Calu3 (cell line): ENCODE measurements at places on chromosomes 2 and 18.
A peak's percentile ranks its signal among the peaks of the same experiment; 100 is the strongest.

GRCh38 chr2:25972049-25972823 is 10.1 kb downstream of the KIF3C start:
- no peak for DNase-seq

GRCh38 chr2:48529676-48530032 is 300 bp upstream of the STON1 start:
- no peak for DNase-seq

DNA sequence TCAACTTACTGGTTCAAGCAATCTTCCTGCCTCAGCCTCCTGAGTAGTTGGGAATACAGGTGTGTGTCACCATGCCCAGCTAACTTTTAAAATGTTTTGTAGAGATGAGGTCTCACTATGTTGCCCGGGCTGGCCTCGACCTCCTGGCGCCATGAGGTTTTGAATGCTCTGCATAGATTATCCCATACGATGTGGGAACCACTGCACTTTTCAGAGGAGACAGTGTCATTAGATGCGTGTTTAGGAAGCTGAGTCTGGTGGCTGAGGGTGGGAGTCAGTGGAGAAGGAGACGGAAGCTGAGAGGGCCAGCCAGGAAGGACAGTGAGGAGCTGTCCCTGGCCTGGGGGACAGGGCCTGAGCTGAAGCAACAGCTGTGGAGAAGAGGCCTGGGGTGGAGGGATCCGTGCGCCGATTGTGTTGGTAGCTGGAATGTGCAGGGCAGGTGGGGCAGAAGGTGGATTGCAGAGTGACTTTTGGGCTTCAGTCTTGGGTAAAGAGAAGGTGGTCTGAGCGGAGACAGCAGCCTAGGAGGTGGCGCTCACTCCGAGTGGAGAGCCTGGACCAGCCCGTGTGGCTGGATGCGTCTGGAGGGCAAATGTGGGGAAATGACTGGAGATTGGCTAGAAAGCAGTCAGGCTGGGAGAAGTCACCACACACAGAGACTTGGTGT is 68.0 kb downstream of the LDLRAD4 start:
- no peak for DNase-seq

DNA sequence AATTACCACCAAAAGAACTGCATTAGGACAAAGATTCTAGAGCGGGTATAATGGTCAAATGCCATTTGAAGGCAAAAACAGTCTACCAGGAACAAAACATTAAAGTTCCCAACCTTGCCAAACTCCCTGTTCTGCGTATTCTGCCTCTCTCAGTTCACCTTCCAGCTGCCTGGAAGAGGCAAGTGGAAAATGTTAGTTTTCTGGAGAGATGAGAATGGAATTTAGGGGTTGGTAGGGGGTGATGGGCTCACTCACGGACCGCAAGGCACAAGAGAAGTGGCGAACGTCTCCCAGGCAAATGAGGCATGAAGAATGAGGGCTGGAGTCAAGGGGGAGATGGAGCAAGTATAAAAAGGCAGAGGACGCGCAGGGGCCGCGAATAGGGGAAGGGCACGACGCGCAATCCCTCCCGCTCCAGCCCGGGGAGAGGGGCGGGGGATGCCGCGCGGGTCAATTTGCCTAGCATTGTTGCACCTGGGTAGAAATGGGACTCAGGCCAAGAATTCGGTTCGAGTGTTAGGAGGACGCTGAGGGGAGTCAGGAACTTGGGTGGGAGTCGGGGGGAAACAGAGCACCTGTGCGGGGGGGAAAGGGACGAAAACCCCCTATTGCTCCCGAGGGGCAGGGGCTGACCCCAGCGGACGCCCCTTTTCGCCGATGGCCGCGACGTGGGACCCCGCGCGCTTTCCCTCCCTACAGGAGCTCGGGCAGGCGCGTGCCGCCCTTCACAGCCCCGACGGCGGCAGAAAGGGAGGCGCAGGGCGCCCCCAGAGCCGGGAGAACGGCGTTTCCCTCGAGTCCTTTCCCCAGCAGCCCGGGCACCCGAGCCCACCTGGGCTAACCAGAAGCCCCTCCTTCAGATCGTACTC is 573 bp downstream of the PAIP2B start:
- DNase-seq: peak; percentile 6

- DNase-seq: no peak
Measured at GRCh38 chr2:204328373-204328772, 216.9 kb upstream of the PARD3B start.

DNA sequence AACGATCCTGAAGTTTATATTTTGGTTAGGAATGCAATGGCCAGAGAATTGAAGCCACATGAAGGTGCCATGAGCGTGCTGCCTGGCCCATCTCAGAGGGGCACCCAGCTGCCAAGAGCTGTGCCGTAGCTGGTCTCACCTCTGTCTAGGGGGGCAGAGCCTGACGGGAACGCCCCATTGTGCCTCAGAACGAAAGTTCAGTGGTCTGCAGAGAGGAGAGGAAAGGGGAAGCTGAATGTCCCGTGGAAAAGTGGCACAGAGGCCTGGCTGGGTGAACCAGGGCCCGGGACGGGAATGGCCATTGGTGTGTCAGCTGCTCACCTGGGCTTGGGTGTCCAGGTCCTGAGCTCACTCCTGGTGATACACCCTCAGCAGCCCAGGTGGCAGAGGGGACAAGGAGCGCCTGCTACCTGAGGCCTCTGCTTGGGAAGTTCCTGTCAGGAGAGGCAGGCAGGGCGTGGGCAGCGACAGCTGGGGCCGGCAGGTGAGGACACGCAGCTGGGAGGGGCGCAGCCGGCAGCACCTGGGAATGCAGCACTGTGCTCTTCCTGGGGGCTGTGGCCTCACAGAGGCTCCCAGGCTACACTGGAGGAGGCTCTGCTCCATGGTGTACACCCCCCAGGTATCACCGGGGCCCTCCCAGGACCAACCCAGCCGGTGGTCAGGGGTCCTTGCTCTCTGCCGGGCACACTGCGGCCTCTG is 67.3 kb downstream of the PARD6G start:
- DNase-seq: no peak

DNA sequence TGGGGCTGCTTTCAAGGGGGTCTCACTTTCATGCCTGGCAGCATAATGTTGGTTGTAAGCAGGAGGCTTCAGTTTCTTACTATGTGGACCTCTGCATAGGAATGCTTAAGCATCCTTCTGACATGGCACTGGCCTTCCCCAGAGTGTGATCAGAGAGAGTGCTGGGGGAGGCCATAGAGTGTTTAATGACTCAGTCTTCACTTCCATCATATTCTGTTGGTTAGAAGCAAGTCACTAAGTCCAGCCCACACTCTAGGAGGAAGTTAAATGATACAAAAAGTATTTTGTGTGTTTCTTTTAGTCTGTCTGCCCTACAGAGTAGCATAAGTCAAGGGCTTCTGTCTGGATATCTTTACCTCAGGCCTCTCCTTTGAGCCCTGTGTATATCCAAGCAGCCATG is 64.9 kb downstream of the GALNT1 start:
- no peak for DNase-seq

DNA sequence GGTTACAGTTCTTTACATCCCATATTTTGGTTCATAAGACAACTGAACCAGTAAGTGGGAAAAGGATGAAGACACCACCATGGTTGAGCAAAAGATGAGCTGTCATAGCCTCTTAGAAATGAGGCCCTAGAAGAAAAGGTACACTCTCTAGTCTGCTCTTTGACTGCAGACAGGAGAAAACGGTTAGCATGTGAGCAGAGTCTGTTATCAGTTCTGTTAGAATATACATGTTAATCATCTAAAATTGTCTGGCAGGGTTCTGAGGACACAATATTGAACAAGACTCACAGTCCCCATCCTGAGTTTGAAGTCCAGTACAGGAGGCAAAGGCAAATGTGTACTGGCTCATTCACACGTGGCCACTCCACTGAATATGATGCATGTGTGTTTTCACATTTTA is 78.1 kb downstream of the MBOAT2 start:
- no peak for DNase-seq

DNA sequence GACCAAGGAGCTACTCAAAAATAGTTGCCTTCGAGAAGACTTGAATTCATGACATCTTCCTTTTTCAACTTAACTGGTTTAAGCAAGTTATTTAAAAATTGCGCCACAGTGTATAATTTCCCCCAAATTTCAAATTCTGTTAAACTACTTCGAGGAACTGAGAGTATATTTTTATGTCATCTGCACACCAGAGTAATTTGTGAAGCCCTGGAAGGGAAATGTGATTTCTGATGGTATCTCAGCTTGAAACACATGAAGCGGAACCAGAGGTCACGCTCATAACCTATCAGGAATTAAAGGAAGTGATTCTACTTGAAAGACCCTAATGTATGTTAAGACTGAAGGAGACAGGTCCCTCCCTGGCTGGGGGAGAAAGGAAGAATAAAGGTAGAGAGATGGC is 33.9 kb upstream of the DARS1 start:
- no peak for DNase-seq

- DNase-seq: no peak
Measured at GRCh38 chr18:57755473-57756067, 47.5 kb downstream of the ATP8B1 start.

DNA sequence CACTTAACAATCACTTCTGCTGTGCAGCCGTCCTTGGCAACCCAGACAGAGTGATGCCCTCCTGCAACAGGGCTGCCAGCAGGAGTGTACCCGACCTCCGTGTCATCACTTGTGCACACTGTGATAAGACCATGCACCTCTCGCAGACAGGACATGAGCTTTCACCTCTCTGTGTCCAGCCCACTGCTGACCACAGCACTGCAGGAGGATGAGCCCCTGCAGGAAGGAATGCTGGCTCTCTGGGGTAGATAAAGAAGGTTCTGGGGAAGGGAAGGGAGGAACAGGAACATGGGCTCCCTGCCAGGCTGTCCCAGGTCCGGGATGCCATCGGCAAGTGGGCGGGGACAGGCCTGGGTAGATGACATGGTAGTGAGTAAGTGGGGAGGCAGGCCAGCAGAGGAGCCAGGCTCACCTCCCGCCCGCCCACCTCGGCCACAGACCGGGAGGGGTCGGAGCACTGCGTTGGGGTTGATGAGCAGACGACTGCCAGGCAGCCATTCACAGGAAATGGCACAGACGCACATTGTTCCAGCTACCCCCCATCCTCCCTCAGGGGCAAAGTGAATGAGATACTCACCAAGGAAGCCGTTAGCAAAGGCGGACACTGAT is 18.6 kb upstream of the COL6A3 start:
- DNase-seq: peak; percentile 61

DNA sequence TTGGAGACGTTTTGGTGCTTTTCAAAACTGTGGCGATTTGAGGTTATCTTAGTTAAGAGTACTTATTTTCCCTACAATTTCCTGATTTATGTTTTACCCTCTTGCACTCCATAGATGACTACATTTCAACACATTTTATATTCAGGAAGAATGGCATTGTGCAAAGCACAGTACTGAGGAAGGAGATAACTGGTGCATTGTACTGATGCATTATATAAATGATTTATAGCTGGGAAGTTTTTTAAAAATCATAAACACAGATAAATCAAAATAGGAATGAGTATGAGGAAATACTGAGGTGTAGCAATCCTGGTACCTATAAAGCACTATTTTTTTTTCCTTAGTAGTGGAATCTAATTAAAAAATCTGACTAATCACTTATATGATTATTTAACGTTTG is 5.6 kb downstream of the REL start:
- DNase-seq: no peak

GRCh38 chr18:44816477-44816876 is 135.8 kb downstream of the SETBP1 start:
- no peak for DNase-seq

DNA sequence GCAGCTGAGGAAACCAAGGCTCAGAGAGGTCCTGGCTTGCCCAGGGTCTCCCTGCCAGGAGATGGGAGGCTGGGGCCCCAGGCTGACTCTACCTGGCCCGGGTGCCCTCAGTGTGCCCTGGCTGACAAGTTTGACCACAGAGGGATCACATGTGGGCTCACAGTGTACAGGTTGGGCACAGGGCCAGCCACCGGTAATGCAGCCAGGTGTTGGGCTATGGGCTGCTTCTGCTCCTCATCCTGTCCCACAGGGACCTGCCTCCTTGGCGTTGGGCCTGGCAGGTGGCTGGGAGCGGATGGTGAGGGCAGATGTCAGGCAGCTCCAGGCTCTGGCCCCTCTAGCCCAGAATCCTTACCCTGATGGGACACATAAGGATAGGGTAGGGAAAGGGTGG is 250.5 kb downstream of the LOXHD1 start:
- no peak for DNase-seq

DNA sequence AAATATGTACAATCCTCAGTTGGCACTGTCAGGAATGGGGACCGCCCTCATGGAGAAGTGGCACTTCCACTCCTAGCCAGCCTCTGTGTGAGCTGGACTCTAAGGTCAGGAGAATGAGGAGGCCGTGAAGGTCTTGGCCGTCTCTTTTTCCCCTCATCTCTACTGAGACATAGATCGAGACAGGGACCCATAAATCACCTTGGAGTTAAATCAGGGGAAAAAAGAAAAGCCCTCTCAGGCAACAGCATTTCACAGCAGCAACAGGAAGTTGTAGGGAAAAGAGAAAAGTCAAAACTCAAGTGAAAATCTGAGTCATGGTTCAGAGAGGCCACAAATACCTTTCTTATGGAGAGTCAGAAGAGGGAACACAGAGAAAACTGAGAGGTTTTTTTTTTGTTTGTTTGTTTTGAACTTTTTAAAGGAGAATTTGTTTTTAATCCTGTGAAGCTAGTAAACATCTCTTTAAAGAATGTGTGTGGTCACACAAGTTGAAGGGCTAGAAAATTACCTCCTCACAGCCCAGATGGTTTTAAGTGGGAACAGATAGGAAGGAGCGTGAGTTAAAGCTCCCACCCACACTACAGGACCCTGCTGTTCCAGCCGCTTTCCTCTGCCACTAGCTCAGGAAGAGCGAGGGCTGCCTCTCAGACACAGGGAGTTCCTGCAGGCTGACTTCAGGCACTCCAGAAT is 30.6 kb upstream of the CYP1B1 start:
- no peak for DNase-seq

- no peak for DNase-seq
Measured at GRCh38 chr2:76415821-76416220, 705.1 kb upstream of the GCFC2 start.

DNA sequence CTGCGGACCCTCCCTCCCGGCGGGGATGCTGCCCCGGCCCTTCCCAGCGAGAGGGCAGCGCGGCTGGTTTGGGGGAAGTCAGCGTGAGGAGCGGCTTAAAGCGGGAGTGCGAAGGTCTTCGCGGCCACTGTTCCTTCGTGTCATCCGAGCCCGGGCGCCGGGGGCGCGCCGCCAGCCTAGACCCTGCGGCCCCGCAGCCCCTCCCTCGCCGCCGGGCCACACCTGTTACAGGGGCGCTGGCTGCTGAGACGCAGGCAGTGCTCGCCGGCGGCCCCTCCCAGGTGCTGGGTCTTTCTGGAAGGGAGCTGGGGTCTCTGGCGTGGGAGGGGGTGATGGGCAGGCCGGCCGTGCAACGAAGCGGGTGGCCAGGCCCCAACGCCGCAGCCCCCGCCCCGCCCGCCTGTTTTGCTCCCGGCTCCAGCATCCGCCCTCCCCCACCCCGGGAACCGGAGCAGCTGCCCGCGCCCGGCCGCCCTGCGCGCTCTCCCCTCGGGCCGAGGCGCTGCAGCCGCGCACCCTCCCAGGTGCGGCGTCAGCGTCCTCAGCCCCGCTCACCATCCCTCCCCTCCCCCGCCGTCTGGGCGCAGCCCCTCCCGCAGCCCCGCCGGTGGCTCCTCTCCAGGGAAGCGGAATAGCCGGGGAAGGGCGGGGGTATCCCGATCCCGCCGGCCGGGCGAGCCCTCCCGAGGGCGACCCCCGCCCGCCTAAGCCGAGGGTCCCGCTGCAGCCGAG is 727 bp downstream of the KIF1A start:
- peak; percentile 58 for DNase-seq

GRCh38 chr2:30385327-30385726 is 61.7 kb upstream of the LCLAT1 start:
- peak; percentile 33 for DNase-seq
